ENCODE measurements at places on chromosomes 7 and 10.

- no peak for DNase-seq
Measured at GRCh38 chr10:816958-817357, 114.5 kb downstream of the LARP4B start.

DNA sequence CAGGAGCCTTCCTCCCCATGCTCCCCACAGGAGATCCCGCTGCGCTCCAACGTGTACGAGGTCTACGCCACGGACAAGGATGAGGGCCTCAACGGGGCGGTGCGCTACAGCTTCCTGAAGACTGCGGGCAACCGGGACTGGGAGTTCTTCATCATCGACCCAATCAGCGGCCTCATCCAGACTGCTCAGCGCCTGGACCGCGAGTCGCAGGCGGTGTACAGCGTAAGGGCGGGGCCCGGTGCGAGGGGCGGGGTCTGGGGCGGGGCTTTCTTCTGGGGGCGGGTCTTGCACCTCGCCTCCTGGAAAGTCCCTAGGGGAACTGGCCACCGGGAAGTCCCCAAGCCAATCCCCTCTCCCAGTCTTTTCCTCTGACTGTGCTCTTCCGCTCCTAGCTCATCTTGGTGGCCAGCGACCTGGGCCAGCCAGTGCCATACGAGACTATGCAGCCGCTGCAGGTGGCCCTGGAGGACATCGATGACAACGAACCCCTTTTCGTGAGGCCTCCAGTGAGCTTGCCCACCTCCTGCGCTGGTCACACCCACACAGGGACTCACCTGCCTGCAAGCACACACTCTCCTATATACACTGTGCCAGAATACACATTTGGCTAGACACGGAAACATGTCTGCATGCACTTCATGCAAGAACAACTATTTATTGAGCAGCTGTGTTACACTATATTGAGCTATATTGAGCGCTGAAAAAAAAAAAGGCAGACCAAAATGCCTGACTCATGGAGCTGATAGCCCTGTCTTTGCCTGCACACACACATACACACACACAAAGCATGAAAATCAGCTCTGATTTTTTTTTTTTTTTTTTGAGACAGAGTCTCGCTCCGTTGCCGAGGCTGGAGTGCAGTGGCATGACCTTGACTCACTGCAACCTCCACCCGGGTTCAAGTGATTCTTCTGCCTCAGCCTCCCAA is 32.7 kb upstream of the VSIR start:
- DNase-seq = no peak

GRCh38 chr7:69847921-69848612 is 249.8 kb downstream of the AUTS2 start:
- DNase-seq = no peak

DNA sequence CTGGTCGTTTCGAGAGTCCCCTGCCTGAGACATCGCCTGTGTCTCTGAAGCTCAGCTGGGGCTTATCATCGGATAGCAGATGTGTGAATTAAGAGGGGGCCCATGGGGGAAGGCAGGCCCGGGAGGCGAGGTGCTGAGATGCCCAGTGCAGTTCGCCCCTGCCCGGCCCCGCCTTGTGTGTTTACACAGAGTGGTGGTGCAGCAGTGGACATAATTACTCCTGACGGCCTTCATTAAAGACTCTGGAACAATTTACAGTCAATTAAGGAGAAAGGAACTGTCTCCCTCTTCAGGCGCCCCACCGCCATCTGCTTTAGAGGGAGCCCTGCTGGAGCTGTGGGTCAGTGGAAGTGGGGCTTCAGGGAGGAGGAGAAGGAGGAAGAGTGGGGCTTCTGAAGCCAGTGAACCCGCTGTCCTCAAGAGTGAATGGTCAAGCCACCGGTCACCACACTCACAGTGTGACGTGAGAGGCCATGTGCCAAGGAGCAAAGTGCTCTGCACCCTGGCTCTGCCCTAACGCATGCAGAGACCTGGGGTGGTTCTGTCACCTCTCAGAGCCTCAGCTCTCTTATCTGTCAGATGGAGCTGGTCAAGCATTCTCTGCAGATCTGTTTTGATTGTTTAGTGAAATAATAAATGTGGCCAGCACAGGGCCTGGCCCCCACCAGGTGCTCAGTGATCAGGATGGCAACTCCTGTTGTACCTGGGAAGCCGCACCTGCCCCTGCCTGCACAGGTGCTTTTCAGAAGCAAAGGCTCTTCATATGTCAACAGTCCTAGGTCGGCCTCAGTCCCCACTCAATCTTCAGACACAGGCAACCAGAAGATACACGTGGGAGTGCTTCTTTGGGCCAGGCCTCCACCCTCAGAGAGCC is 65.6 kb downstream of the CDH23 start:
- no peak for DNase-seq

DNA sequence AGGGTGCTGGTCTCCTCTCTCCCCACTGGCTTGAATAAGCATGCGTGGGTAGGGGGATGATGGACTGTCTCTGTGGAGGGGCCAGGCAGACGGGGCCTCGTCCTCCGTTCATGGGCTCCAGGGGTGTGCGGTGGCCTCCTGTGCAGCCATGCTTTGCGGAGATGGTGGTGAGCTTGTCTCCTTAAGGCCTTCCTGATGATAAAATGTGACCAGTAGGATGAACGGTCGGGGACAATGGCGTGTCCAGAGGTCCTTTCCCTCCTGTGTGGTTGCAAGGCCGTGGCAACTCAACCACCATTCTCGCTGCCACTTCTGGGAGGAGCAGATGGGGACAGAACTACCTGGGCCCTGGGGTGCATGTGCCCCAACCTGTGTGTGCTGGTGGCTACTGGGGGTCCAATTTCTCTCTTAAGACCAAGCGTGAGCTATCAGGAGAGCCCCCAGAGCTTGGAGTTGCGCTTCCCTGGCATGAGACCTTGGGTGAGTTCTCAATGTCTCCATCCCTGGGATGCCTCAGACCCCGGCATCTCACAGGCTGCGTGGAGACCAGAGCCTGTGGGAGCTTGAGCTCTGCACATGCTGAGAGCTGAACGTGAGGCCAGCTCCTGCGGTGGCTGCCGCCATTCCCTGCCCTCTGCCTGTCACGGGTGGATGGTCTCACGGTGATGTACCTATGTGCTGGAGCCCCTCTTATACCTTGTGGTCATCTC is 112.2 kb downstream of the INPP5A start:
- no peak for DNase-seq

DNA sequence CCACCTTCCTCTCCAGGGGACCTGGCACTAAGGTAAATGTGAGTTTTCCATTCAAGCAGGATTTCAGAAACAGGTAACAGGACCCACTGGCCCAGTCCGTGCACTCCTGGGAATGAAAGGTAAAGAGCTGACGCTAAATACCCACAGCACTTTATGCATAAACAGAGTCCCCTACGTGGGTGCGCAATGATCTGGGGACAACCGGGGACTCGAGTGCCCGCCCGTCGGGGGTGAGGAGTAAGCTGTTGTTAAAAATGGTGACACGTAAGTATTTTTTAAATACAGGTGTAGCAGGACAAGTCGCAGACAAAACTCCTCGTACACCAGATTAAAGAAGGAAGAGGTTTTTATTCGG is 47.2 kb upstream of the PPP2R2D start:
- no peak for DNase-seq

DNA sequence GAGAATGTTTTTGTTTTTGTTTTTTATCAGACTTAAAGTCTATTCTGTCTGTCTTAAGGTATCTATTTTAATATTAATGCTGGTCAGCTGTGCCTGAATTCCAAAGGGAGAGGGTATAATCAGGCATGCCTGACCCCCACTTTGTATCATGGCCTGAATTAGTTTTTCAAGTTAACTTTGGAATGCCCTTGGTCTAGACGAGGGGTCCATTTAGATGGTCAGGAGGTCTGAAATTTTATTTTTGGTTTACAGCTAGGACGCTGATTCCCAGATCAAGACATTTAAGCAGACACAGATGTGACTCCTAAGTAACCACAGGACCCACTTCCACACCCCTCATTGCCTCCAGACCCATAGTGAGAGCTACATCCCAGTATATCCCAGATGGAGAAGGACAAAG is 189.5 kb downstream of the ARHGAP12 start:
- DNase-seq = no peak

DNA sequence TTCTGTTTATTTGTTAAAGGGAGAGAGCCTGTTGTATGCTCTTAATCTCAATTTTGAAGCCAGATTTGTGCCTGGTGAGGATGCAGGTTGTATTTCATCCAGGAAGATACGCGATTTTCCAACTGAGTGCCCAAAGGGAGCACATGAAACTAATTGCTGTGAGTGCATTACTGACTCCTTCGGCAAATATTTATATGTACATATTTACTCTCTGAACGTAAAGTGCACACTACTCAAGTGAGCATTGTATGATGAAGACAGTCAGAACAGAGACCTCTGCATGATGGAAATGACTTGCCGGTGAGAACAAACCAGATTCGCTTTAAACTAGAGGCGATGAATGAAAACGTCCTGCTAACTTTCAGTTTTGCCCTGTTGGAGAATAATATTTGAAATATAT is 130.1 kb downstream of the MALRD1 start:
- DNase-seq = no peak

DNA sequence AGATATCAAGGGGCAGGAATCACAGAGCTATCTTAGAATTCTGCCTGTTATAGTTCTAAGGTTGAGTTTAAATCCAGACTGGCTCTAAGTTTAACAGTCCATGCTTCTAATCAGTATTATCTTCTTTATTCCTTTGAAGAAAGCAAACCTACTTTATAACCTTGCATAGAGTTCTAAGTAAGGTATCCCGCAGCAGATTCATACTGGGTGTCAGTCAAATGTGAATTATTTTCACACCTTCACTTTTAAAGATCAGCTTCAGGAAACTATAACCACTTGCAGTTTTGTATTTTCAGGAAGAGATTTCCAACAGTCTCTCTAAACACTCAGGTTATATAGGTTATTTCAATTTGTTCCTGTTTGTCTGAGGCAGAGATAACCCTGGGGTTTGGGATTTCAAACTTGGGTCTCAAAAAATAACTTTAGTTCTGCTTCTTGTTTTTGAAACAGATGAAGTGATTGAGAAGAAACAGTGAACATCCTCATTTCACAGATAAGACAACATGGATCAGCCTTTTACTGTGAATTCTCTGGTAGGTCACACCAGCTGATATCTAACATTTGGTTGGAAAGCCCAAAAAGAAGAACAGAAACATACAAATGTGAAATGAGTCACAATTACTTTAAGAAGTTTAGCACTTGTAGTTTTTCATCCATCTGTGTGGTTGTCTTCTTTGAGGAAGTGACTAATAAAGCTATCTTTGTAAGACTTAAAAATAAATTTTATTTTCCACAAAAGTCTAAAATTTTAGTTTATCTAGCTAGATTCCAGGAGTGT is 21.4 kb downstream of the STAMBPL1 start:
- no peak for DNase-seq

GRCh38 chr10:131121511-131122035 is 189.9 kb downstream of the TCERG1L start:
- no peak for DNase-seq

GRCh38 chr7:19749658-19750057 is 23.8 kb downstream of the TMEM196 start:
- DNase-seq = no peak

- DNase-seq = no peak
Measured at GRCh38 chr7:38318241-38318640, 44.8 kb upstream of the TARP start.

GRCh38 chr10:75722609-75723008 is 291.2 kb downstream of the LRMDA start:
- DNase-seq = peak; percentile 45

GRCh38 chr10:13858709-13859108 is 271.9 kb downstream of the PRPF18 start:
- DNase-seq = no peak

DNA sequence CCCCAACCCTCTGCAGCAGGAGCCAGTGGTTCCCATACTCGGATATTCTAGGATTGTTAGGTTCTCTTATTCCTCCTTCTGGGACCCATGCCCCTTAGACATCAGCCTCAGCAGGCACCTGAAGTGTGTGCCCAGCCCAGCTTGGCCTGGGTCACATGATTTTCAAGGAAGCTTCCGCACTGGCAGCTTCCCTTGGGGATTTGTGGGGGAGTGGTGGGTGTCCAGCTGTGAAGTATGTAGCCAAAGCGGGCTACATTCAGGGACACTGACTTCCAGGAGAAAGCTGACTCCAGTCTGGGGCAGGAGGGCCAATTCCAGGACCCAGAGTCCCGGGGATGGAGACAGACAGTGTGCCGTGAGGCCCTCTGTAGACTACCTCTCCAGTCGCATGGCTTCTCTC is 1.3 kb downstream of the LDB1 start:
- no peak for DNase-seq

- no peak for DNase-seq
Measured at GRCh38 chr10:98270073-98270740, 2.2 kb upstream of the LOXL4 start.

- peak; percentile 87 for DNase-seq
Measured at GRCh38 chr10:115963848-115964247, 309.2 kb downstream of the GFRA1 start.

GRCh38 chr7:25963733-25964132 is 188.3 kb upstream of the NFE2L3 start:
- DNase-seq = no peak

GRCh38 chr7:26485367-26485934 is 193.8 kb downstream of the SNX10 start:
- DNase-seq = no peak

- no peak for DNase-seq
Measured at GRCh38 chr7:22909917-22910316, 87.3 kb upstream of the TOMM7 start.

GRCh38 chr7:74206589-74207120 is 3.2 kb upstream of the LAT2 start:
- peak; percentile 97 for DNase-seq

DNA sequence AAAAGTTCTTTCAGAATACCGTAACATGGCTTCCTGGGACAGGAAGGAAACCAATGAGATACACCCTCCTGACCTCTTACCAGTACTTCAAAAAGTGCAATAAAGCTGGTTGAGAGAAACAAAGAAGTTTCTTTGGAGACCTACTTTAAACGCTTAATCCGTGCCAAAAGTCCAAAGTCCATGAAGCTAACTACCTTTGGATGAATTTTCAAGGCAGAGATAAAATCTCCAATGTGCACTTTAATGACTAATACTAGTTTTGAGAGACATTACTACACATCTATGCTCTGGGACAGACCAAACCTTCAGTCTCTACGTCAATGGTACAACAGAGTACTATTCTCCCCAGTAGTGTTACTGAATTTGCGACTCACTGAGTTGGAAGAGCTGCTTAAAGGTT is 46.1 kb downstream of the UBE2H start:
- no peak for DNase-seq

Data from esophagus muscularis mucosa (tissue), 4 donors.